NCI-H1417 (cell line): ENCODE measurements at places on chromosomes 3 and 15.

GRCh38 chr3:149247929-149248691 is 26.5 kb upstream of the CP start:
- no peak for DNase-seq

DNA sequence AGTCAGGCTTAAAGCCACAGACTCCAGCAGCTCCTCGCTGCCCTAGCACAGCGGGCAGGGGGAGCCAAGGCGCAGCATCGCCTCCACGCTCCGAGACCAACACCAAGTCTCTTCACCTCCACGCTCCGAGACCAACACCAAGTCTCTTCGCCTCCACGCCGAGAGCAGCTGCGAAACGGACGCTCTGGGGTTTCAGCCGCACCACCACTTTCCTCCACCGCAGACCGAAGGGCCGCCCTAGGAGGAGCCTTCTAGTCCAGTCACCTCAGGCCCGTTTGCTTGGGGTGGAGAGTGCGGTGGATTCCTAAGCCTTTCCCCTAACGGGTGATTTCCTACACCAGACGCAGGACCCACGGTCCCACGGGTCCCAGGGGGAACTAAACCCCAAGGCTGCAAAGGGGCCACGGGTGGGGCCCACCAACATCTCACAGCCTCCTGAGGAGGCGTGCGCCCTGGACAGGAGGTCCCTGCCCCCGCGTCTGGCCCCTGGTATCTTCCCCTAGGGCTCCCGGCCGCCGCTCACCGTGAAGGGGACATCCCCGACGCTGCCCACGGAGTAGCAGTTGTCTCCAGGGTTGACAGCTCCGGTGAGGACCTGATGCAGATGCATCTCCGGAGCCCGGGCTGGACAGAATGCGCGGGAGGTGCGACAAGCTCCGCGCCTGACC is 501 bp downstream of the DMXL2 start:
- DNase-seq, result peak; percentile 77

DNA sequence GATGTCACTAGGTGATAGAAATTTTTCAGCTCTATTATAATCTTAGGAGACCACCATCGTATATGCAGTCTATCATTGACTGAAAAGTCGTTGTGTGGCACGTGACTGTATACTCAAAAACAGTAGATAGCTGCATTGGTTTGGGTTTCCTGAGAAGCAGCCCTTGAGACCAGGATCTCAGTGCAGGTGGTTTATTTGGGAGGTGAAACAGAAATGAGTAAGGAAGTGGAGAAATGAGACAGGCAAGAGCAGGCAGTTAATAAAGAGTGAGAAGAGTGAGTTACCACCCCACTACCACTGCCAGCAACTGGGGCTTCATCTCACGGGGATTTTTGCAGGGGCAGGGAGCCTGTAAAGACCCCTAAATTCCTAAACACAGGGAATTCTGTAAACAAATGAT is 221.0 kb downstream of the SHQ1 start:
- no peak for DNase-seq

- no peak for DNase-seq
Measured at GRCh38 chr15:65535192-65535591, 4.9 kb downstream of the HACD3 start.

DNA sequence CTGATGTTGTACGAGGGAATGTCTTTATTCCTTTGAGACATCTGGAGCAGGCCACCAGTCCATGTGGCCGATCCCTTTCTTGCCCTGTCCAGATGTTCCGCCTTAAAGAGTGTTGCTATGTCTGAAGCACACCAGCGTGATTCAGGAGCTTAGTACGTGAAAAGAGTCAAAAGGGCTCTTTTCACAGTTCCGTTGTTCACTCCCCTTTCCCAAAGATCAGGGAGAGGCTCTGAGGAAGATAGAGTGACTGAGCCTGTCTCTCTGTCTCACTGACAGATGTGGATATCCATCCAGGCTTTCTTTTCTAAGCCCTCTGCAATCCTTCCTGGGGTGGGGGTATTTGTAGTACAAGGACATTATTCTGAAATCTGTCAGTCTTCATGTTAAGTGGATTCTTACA is 262.5 kb upstream of the LRTM1 start:
- DNase-seq, result no peak

DNA sequence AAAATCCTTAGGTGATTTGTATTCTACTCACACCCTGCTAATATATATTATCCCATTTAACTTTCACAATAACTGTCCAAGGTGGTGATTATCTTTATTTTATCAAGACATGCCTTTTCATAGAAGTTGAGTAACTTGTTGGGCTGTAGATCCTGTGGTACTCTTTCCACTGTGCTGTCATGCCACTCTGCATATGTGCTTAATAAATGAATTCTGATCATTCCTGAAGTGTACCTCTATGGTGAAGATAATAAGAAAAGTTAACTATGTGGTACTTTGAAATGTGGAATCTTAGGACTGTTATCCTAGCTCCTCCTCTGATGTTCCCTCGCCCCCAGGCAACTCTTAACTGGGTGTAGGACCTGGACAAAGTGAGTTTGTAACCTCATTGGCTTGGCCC is 5.2 kb downstream of the SNRK start:
- DNase-seq, result no peak

DNA sequence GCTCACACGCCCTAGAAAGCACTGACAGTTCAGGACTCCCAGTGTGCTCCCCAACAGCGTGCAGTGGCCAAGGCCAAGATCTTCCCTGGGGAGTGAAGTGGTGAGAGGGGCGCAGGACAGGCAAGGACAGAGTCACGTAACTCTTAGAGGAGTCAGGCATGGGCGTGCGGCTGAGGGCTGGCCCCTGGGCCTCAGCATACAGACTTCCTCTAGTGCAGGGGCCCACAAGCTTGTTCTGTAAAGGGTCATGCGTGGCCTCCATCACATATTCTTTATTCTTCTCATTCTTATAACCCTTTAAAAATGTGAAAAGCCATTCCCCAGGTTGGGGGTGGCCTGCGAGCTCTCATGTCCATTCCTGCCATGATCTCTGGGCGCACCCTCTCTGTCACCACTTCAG is 25.2 kb downstream of the TMEM43 start:
- no peak for DNase-seq

GRCh38 chr15:63715818-63716217 is 117.9 kb downstream of the HERC1 start:
- DNase-seq, result no peak

GRCh38 chr3:159852821-159853505 is 135.7 kb upstream of the IL12A start:
- peak; percentile 26 for DNase-seq

GRCh38 chr3:184743248-184743647 is 31.4 kb upstream of the MAGEF1 start:
- DNase-seq, result no peak

DNA sequence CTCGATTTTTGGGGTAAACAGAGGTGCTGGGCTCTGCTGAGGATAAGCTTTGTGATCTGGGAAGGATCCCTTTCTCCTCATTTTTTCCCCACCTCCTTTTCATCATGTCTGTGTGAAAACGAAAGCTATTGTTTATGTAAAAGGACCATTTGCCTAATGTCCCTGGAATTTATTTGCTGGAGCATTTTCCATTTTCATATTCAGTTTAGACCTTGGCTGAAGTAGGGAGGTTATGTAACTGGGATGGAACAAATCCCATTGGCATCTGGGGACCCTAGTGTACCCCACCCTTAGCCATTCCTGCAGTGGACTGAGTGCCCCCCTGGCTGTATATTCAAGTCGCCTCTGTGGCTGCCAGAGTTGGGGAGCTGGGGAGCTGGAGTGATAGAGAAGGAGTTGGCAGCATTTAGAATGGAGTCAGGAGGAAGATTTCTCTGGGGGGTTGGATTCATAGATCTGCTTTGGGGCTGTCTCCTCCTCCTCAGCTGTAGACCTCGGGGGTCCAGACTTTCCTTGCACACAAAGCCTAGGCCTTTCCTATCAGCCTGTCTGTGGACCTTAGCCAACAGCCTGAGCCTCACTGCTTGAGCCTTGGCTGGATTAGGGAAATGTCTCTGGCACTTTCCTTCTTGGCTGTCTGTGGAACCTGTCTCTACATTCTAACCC is 270.4 kb upstream of the CTDSPL start:
- DNase-seq, result no peak

GRCh38 chr15:45454814-45455213 is 67.7 kb downstream of the SLC30A4 start:
- DNase-seq, result no peak

DNA sequence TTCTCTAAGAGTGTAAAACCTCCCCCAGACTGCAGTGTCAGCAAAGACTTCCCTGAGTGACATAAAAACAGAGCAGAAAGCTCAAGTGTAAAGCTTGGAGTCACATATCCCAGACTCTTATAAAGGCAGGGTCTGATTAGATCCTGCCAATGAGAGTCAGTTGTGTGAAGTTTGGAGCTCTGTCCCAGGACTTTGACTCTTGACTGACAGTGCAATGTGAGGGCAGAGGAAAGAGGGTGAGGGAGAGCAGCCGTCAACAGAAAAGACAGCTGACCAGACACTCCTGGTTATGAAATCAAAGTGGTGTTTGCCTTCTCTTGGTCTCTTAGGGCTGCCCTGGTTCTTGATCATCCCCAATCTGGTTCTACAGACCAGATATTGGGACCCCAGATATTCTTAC is 393.2 kb downstream of the ERC2 start:
- DNase-seq, result no peak

GRCh38 chr3:189839576-189839975 is 208.4 kb downstream of the TP63 start:
- no peak for DNase-seq

DNA sequence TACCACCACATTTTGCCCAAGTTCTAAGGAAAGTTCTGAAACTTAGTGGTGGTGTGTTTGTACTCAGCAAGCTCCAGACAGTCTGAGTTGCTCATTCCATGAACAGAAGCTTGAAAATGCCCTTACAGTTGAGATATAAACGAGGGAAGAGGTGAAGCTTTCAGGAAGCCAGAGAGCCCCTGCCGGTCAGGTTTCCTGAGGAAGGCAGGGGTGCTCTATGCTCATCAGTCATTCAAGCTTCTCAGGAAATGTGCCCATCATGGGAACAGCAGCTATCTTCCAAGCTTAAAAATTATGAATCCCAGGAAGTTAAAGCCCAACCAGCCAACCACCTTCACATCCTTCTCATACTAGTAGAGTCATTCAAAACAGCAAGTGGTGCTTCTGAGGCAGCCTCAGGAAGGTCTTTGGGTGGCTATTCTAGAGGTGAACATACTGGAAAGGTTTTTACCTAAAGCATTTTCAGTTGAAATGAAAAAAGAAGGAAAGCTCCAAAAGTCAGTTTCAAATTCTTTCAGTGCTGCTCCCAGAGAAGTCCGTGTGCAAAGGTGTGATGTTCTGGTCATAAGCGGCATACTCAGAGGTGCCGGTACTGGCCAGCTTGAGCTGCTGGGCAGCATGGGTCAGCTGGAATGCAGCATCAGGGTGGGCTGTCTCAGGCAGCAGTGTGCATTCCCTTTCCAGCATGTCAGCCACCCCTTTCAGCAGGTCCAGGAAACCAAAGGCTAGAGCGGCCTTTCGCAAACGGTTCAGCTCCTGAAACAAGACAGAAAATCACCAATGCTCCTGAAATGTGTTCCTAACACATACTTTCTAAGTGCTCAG is 31.8 kb downstream of the INTS14 start:
- no peak for DNase-seq

GRCh38 chr3:4768521-4768920 is 210.7 kb upstream of the BHLHE40 start:
- DNase-seq, result no peak

GRCh38 chr3:36796161-36796560 is 31.8 kb upstream of the DCLK3 start:
- no peak for DNase-seq

- DNase-seq, result no peak
Measured at GRCh38 chr3:117708601-117709000, 999.0 kb downstream of the TUSC7 start.

- no peak for DNase-seq
Measured at GRCh38 chr3:74115906-74116305, 491.2 kb upstream of the PDZRN3 start.

- DNase-seq, result no peak
Measured at GRCh38 chr3:851098-851790, 241.6 kb upstream of the CNTN6 start.

GRCh38 chr3:71070497-71071463 is 512.7 kb downstream of the FOXP1 start:
- DNase-seq, result no peak

GRCh38 chr3:50473768-50474167 is 29.7 kb downstream of the CACNA2D2 start:
- no peak for DNase-seq

- no peak for DNase-seq
Measured at GRCh38 chr15:34850121-34850520, 54.8 kb upstream of the ACTC1 start.

DNA sequence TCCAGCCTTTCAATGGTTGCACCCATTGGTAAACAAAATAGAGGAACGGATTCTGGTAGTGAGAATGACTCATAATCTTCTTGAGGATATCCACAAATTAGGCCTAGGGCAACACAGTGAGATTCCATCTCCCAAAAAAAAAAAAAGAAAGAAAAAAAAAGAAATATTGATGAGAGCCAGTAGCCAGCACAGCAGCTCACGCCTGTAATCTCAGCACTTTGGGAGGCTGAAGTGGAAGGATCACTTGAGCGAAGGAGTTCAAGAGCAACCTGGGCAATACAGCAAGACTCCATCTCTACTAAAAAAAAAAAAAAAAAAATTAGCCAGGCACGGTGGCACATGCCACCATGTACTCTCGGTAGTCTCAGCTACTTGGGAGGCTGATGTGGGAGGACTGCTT is 51.9 kb downstream of the DENND4A start:
- no peak for DNase-seq

GRCh38 chr3:153714016-153714415 is 407.2 kb upstream of the ARHGEF26 start:
- DNase-seq, result no peak

GRCh38 chr3:16372362-16373292 is 107.6 kb downstream of the OXNAD1 start:
- no peak for DNase-seq

DNA sequence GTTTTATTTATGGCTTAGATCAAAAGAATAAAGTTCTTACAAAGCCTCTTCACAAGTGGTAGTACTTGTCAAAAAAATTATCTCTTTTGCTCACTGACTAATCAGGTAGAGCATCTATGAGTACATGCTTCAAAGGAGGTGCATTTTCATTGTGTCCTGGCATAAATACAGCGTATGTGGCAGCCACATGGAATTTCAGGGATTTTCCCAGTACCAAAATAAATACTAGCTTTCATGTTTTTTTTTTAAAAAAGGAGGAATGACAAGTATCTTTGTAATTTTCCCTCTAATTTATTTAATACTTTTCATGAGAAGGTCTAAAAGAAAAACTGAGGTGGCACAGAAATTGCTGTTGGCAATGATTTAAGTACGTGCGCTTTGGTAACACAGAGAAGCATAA is 597.8 kb upstream of the ALCAM start:
- DNase-seq, result no peak

- no peak for DNase-seq
Measured at GRCh38 chr15:41809526-41810220, 18.2 kb upstream of the JMJD7 start.
